ENCODE measurements at places on chromosomes 6 and 20.

- no peak for DNase-seq
Observed at GRCh38 chr20:19549896-19550295, 208.2 kb upstream of the RIN2 start.

GRCh38 chr6:143123081-143123480 lies 62.4 kb downstream of the AIG1 start:
- no peak for DNase-seq

DNA sequence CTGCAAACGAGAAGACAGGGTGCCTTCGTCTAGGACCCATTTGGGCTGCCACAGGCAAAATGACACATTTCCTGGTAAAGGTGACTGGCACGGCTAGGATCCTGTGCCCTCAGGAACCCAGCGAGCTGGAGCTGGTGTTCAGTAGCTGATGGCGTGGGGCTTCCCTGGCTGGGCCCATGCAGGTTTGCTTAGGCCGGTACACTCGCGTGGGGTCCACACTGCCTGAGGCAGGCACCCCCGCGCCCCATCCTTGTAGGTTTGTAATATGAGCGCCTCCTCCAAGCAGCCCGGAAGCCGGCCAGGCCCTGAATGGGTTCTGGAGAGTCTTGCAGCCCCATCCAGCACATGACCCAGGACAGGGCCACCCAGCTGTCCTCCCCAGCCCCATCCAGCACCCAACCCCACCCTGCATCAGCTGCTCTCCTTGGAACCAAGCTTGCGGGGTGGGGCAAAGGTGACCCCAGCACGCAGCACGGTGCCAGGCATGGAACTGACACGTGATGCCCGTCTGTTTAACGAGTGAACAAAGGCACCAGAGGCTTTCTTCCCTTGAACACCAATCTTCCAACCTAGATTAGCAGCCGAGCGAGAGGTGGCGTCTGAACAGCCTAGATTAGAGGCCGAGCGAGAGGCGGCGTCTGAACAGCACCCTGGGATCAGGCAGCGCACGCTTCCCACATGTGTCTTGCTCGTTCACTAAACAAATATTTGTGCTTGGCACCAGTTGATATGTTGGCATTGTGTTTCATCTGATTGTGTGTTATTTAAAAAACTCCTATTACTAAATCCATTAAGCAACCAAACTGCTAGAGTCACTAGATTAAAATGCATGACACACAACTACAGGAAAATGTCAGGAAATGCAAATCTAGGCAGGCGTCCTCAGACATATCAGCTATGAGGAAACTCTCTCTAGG lies 112.1 kb downstream of the DLL1 start:
- DNase-seq: peak; percentile 63

DNA sequence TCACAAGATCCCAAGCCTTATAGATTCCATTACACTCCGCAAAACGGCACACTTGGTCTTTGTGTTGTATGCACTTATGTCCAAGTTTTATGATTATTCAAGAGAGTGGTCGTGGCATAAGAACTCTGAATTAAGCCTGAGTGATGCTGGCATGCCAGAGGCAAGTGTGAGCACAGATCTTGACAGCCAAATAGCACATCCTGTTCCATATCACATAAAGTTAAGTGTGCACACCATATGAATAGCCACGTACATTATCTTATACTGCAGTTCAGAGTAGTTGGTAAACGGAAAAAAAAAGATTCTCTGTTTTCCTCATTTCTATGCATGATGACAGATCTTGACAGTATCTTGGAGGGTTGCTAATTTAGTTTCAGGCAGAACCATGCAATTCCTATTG lies 727.3 kb upstream of the FLRT3 start:
- DNase-seq: no peak

- no peak for DNase-seq
Observed at GRCh38 chr6:158912655-158913054, 87.3 kb downstream of the RSPH3 start.

- DNase-seq: no peak
Observed at GRCh38 chr20:45823949-45824835, 2.9 kb downstream of the TNNC2 start.

DNA sequence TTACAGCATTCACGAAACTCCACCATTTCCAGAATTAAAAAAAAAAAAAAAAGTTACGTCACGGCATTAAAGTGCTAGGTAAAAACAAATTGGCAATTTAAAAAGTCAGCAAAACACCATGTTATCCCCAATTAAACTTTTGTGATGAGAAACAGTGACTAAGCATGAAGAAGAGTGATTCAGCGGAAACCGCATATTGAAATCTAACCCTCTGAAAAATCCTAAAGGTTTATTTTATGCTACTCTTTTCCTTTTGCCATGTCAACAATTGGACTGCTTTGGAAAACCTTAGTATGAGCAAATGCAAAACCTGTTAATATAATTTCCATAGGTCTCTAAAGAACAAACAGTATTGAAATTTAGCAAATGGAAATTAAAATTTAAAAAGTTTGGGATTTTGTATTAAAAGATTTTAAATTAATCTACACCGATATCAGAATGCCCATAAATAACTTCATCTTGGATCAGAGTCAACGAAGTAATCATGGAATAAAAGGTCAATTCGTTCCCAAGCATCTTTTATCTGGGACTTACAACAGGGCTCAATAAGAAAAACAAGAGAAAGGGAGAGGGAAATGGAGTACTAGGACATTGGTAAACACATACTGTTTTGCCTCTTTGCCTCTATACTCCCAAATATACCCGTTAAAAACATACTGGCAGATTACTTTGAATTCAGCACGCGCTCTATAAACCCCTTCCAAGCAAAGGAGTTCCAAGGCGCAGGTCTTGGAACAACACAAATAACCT lies 1.1 kb downstream of the FBXO30 start:
- peak; percentile 61 for DNase-seq

- no peak for DNase-seq
Observed at GRCh38 chr20:50455656-50456451, 54.3 kb upstream of the PTPN1 start.

DNA sequence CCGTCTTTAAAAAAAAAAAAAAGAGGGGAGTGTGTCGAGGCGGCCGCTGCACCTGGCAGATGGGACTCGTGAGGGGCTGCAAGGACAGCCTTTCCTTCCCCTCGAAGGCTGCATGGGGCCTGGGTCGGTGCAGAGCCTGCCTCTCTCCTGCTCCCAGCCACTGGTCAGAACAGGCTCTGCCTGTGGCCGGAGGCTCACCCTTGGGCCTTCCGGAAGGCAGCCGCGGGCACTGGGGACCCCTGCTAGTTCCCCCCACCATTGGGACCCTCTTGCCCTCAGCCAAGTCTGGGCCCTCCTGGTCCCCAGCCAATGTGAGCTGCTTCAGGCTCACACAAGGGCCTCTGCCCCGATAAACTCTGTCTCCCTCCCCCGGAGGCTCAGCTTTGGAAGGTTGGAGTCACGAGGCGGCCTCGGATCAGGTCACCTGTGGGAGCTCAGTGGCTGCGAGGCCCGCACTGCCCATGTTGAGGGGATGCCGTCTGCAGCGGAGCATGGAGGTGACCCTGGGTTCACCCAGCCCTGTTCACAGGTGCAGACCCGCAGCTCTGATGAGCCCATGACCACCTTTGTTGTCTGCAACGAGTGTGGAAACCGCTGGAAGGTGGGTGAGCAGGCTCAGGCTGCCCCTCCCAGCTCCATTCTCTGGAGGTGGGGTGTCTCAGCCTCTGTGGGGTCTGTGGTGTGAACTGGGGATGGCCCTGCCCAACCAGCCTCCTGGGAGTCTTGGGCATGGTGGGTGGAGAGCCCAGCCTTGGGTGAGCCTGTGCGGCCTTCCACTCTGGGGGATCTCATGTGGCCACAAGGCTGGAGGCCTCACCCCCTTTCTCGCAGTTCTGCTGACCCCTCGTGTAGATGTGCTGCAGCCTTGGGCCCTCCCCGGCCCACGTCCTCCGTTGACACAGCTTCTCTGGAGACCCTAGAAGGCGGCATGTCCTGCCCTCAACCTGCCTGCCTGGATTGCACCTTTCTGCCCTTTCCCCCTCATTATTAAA lies 7.7 kb downstream of the RGS19 start:
- no peak for DNase-seq

GRCh38 chr6:153727885-153728284 lies 311.2 kb upstream of the OPRM1 start:
- no peak for DNase-seq

- DNase-seq: peak; percentile 91
Observed at GRCh38 chr20:9200620-9201019, 131.7 kb downstream of the PLCB4 start.
